Activated CD4-positive, alpha-beta T cell treated with anti-CD3 and anti-CD28 coated beads, Interleukin-2, amount 10 ng/mL, durations not matched to agents 24 days and 14 days (primary cell): ENCODE measurements at places on chromosomes 11 and 22. TPM values are rescaled to one million over a fixed set of nuclear protein-coding genes. Genes with fewer than 3 reads are reported as not detected.
A peak's percentile ranks its signal among the peaks of the same experiment; 100 is the strongest.

- no peaks in the 10 kb centered on the region for H3K36me3 ChIP-seq
- DNase-seq, result peak; percentile 68
- H3K4me1 ChIP-seq, result peaks cover 2% of the 10 kb centered on the region
- no peak overlapping the region for H3K27ac ChIP-seq
Observed at GRCh38 chr11:81787584-81788049, 946.0 kb downstream of the FAM181B start.

The SGSM1 gene
- total RNA-seq, result 0.14 and 0.19 TPM in 2 replicates

The DMC1 gene
- 14.2 and 14.3 TPM in 2 replicates for total RNA-seq

GRCh38 chr11:86129740-86130540, 61.1 kb upstream of the PICALM start:
- H3K4me1 ChIP-seq, result peaks cover 2% of the 10 kb centered on the region
- H3K36me3 ChIP-seq, result no peaks in the 10 kb centered on the region
- no peaks in the 10 kb centered on the region for H3K27me3 ChIP-seq
- H3K27ac ChIP-seq, result no peak overlapping the region
- H3K4me3 ChIP-seq, result no peak overlapping the region

DNA sequence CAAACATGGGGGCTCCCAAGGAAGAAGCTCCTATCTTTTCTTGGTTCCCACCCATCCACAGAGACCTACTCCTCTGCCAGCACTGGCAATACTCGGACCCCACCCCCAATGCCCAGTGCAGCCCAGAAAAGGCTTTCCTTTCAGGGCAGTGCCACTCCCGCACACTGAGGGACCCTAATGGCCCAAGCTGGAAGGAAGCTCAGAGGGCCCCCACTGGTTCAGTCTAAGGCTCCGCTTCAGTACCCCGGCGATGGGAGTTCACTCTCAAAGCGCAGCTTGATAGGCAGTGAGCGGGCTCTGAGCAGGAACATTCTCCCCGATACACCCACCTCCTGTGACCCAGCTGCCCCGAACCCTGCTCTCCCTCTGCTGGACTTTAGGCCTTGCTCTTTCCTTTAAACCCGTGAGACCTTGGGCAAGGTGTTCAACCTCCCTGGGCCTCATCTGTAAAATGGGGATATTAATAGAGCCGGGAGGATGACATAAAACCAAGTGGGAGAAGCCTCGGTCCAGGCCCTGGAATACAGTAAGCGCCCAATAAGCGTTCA, 48.4 kb downstream of the CHRDL2 start:
- H3K4me3 ChIP-seq, result no peak overlapping the region
- H3K36me3 ChIP-seq, result no peaks in the 10 kb centered on the region
- no peak for DNase-seq
- H3K27ac ChIP-seq, result no peak overlapping the region
- H3K4me1 ChIP-seq, result no peaks in the 10 kb centered on the region
- peaks cover 26% of the 10 kb centered on the region for H3K27me3 ChIP-seq

DNA sequence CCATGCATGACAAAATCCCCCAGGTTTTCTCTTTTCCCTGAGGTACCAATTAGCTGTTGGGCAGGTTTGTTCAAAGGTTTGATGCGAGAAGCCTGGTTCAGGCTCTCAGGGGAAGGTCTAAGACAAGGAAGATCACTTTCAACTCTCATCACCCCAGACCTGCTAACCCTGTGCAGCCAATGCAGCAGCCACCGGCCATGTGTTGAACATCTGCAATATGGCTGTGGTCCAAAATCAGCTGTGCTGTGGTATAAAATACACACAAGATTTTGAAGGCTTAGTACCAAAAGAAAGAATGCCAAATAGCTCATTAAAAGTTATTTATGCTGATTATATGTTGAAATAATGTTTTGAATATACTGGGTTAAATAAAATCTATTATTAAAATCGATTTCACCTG, 58.5 kb downstream of the SMCO4 start:
- no peaks in the 10 kb centered on the region for H3K27me3 ChIP-seq
- DNase-seq, result no peak
- H3K4me3 ChIP-seq, result no peak overlapping the region
- no peak overlapping the region for H3K27ac ChIP-seq
- H3K4me1 ChIP-seq, result peaks cover 3% of the 10 kb centered on the region
- H3K36me3 ChIP-seq, result no peaks in the 10 kb centered on the region

DNA sequence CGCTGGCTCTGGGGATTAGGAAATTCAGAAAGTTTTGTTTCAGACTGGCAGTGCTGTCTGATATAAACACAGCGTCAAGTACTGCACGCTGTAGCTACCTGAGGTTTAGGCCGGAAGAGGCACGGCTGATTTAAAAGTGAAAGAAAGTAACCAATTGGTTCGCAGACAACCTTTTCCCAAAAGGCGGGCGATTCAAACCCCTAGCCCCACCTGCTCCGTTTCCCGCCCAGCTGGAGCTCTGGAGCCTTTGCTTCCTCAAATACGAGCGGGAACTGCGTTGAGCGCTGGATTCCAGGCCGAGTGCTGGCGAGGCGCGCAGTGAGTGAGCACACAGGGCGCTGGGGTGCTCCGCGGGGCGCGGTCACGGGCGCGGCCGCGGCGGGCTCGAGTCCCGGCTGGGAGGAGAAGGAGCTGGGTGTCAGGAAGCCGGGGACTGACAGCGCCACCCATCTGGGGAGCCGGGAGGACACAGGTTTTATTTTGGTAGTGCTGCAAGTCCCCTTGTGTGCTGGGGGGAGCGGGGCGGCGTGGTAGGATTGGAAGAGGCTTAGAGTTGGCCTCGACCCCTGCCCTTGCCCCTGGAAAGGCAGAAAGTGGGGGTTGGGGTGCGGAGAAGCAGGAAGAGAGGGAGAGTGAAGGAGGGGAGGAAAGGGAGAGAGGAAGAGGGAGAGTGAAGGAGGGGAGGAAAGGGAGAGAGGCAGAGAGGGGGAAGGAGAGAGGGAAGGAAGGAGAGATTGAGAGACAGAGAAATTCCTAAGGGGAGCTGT, 2.1 kb downstream of the FAM111A start:
- peak overlapping the region; percentile 96 for H3K27ac ChIP-seq
- H3K36me3 ChIP-seq, result peaks cover 35% of the 10 kb centered on the region
- H3K4me1 ChIP-seq, result peaks cover 73% of the 10 kb centered on the region
- peak; percentile 93 for DNase-seq

DNA sequence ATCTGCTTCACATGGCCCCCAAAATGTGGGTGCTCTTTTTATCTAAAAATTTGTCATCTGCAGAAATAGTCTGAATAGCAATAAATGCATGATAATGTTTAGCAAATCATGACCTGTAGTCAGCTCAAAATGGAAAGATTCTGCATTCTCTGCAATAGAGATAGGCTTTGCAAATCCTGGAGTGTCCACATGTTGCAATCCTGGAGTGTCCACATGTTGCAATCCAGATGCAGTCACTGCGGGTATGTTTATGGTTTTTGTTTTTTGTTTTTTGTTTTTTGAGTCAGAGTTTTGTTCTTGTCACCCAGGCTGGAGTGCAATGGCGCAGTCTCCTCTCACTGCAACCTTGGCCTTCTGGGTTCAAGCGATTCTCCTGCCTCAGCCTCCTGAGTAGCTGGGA, 20.2 kb upstream of the LRRC32 start:
- no peaks in the 10 kb centered on the region for H3K36me3 ChIP-seq
- DNase-seq, result no peak
- no peak overlapping the region for H3K4me3 ChIP-seq
- peaks cover 14% of the 10 kb centered on the region for H3K4me1 ChIP-seq
- H3K27me3 ChIP-seq, result peaks cover 4% of the 10 kb centered on the region

GRCh38 chr11:110272919-110273318, 23.5 kb downstream of the RDX start:
- peaks cover 56% of the 10 kb centered on the region for H3K36me3 ChIP-seq
- no peak overlapping the region for H3K27ac ChIP-seq
- no peaks in the 10 kb centered on the region for H3K27me3 ChIP-seq
- DNase-seq, result no peak
- H3K4me1 ChIP-seq, result peaks cover 15% of the 10 kb centered on the region

The SLC22A6 gene
- not detected in 2 replicates for total RNA-seq
